ENCODE measurements at places on chromosomes 7 and 10.

- no peak for DNase-seq
These were observed 85.3 kb downstream of the CUL1 start for GRCh38 chr7:148783801-148784527.

DNA sequence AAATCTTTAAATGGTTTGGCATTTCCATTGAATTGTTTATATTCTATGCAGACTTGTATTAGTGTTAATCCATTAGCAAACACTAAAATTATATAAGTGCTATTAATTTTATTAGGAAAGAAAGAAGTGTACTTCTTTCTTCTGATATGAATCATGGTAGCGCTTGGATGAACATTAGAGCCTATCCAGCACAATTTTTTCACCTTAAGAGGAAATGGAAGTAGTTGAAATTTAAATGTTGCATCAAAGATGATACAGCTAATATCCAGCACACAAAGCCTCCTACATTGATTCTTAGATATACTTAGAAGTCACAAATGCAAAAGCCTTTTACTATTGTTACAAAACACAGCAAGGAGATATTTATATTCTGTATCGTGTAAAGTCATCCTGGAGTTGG lies 174.5 kb downstream of the AHR start:
- no peak for DNase-seq

DNA sequence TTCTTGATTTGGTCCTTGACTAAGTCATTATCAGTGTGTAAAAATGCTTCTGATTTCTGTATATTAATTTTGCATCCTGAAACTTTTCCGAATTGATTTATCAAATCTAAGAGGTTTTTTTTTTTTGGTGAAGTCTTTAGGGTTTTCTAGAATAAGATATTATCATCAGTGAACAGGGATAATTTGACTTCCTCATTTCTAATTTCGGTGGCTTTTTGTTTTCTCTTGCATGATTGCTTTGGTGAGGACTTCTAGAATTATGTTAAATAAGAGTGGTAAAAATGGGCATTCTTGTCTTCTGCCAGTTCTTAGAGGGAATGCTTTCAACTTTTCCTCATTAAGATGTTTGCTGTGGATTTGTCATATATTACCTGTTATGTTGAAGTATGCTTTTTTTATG lies 170.5 kb downstream of the CCDC7 start:
- DNase-seq = no peak

- no peak for DNase-seq
These were observed 62.6 kb upstream of the HECTD2 start for GRCh38 chr10:91347529-91347928.

GRCh38 chr7:26617066-26617465 lies 247.3 kb downstream of the SKAP2 start:
- no peak for DNase-seq

DNA sequence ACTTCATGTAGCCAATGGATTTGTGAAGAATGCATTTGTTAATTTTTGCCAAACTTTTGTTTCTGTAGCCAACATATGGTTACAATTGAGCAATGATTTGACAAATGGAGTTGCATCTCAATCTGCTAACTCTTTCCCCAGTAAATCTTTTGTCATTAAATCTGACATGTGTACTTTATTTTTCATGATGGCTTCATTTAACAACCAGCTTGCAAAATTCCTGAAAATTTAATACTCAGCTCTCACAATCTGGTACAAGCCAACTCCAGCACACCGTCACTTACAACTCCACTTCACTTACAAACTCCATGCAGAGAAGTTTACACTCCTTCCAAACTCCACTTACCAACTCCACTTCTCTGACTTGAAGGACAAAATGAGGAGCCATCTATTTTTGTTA lies 26.5 kb upstream of the HIBADH start:
- no peak for DNase-seq
